ENCODE measurements at places on chromosomes 7 and 10.

- peaks cover 18% of the 10 kb centered on the region for H3K36me3 ChIP-seq
- H3K27me3 ChIP-seq, result peaks cover 6% of the 10 kb centered on the region
- no peak for DNase-seq
- H3K4me3 ChIP-seq, result peak overlapping the region; percentile 22
- peak overlapping the region; percentile 89 for H3K27ac ChIP-seq
Observed at GRCh38 chr10:11335881-11336430, 275.5 kb downstream of the USP6NL start.

DNA sequence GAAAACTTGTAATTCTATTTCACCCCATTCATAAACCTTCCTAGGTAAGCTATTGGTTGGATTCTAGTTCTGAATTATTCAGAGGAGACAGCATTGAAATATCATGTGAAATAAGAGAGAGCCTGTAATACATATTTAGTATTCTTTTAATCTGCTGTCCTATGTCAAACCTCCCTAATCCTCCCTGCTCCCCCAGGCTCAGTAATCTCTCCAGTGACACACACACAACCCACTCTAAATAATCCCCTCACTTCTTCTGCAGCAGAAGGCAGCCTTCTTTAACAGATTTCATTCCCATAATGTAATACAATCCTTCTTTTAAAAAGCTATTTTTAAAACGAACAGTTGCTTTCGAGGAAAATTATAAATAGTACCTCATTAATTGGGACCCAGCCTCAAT, 639.7 kb upstream of the AUTS2 start:
- H3K27ac ChIP-seq, result no peak overlapping the region
- no peak overlapping the region for H3K4me3 ChIP-seq
- H3K27me3 ChIP-seq, result no peaks in the 10 kb centered on the region
- no peaks in the 10 kb centered on the region for H3K36me3 ChIP-seq
- no peaks in the 10 kb centered on the region for H3K4me1 ChIP-seq

DNA sequence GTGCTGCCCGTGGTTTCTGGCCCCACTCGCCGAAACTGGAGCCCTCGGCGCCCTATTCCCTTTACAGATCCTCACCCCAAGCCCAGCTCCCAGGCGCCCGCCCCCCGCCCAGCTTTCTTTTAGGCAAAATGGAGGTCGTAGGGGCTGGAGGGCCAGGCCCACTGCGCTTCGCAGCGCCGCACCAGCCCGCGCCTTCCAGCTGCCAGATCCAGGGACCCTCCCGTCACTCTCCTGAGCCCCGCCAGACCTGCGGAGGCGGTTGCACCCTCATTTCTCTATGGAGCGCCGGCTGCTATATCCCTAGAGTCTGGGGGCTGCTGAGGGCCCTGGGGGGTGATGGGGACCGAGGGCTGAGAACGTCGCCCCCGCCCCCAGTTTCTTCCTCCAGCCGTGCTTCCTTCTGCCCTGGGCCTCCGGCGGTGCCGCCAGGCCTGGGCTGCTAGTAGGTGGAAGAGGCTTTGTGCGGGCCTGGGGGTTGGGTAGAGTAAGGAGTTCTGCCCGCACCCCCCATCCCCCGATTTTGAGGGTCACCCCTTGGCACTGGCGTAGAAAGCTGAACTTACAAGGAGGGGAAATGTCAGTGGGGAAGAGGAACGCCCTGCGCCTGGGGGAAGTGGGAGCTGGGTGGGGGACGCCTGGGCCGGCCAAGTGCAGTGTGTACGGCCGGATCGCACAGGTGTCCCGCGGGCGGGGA, 1.0 kb downstream of the GNB2 start:
- H3K4me3 ChIP-seq, result peak overlapping the region; percentile 96
- H3K27ac ChIP-seq, result peak overlapping the region; percentile 95

DNA sequence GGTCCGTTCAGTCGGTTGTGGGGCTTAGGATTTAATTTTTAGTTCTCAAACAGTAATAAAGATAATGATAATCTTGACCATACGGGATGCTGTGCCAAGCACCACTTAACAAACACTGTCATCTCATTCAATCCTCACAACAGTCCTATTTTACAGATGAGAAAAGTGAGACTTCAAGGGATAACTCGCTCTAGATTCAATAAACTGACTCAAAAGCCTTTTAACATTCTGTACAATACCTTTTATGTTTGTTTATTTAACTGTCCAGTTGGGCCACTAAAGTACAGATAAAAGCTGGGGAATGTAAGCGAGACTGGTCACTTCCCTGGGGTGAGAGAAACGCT, 437 bp upstream of the CFAP69 start:
- peak overlapping the region; percentile 96 for H3K4me3 ChIP-seq
- H3K27ac ChIP-seq, result peak overlapping the region; percentile 2
- H3K36me3 ChIP-seq, result no peaks in the 10 kb centered on the region
- peaks cover 19% of the 10 kb centered on the region for H3K4me1 ChIP-seq

- no peak overlapping the region for H3K4me3 ChIP-seq
- H3K27me3 ChIP-seq, result no peaks in the 10 kb centered on the region
- peaks cover 5% of the 10 kb centered on the region for H3K4me1 ChIP-seq
- H3K27ac ChIP-seq, result no peak overlapping the region
Observed at GRCh38 chr10:77554996-77555397, 82.6 kb downstream of the KCNMA1 start.

GRCh38 chr10:42951486-42952251, 125.2 kb upstream of the RET start:
- DNase-seq, result no peak
- peaks cover 26% of the 10 kb centered on the region for H3K27me3 ChIP-seq
- H3K27ac ChIP-seq, result no peak overlapping the region
- peak overlapping the region; percentile 67 for H3K4me3 ChIP-seq
- no peaks in the 10 kb centered on the region for H3K36me3 ChIP-seq
- H3K4me1 ChIP-seq, result peaks cover 13% of the 10 kb centered on the region

DNA sequence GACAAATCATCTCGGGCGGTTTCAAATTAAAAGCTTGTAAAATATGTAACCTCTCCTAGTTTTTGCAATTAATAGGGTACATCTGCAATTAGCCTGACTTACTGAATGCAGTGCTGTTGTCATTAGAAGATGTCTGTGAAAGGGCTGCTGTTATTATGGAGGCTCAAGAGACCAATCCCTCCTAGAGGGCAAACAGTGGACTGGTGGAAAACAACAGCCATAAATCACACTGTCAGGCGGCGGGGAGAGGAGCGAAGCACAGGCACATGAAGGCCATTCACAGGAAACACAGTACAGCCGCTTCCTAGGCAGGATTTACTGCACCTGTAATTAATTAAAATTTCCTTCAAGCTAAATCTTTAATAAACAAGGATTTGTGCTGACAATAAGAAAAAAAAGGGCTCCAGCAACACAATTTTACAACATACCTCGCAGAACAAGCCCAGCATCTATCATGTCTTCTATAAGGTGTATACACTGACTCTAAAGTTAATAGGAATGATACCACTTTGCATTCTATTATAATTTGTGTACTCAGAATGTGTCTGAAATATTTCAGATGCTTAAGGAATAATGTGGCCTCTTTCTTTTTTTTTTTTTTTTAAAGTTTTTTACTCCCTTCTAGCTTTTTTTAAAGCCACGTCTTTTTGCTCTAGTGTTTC, 50.7 kb downstream of the ERCC6 start:
- no peaks in the 10 kb centered on the region for H3K36me3 ChIP-seq
- no peaks in the 10 kb centered on the region for H3K27me3 ChIP-seq
- H3K4me3 ChIP-seq, result no peak overlapping the region
- DNase-seq, result no peak
- peaks cover 14% of the 10 kb centered on the region for H3K4me1 ChIP-seq
- H3K27ac ChIP-seq, result no peak overlapping the region

DNA sequence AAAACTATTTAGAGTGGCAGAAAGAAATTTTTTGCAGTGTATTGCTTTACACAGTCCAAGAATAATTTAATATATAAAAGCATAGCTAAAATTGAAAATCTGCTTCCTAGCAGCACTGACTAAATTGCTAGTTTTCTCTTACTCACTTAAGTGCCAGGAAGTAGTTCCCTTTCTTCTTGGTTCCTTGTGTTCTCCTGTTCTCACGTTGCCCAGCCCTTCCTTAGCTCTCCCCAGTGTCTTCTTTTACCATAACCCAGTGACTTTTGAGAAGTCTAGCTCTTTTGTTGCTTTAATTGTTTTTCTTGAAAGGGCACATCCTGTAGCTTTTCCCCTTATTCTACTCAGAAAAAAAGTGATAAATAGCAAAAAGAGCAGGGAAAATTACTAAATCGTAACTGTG, 215.5 kb downstream of the THSD7A start:
- no peaks in the 10 kb centered on the region for H3K27me3 ChIP-seq
- no peak overlapping the region for H3K27ac ChIP-seq
- H3K4me3 ChIP-seq, result no peak overlapping the region

DNA sequence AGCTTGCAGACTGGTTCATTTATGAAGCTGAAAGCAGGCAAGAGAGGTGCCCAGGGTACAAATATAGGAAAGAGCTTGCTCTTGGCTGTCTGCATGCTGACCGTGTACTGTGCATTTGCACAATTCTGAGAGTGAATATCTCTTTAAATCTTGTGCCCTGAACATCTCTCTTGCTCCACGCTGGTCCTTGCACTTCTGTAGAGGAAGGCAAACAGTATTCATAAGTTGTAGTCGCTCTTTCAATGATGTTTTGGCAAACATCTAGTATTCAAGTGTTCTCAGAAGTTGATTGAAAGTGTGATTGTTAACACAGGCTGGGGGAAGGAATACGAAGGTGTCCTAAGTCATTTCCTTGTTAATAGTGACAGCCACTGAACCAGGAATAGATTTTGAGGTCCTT, 213.2 kb downstream of the TRIL start:
- no peak for DNase-seq
- peaks cover 46% of the 10 kb centered on the region for H3K4me1 ChIP-seq
- H3K36me3 ChIP-seq, result peaks cover 2% of the 10 kb centered on the region
- no peak overlapping the region for H3K4me3 ChIP-seq
- H3K27ac ChIP-seq, result no peak overlapping the region
- H3K27me3 ChIP-seq, result no peaks in the 10 kb centered on the region

GRCh38 chr7:33700001-33700899, 205.1 kb upstream of the BMPER start:
- H3K4me3 ChIP-seq, result no peak overlapping the region
- H3K27me3 ChIP-seq, result no peaks in the 10 kb centered on the region
- no peak for DNase-seq
- H3K36me3 ChIP-seq, result peaks cover 14% of the 10 kb centered on the region
- no peak overlapping the region for H3K27ac ChIP-seq

GRCh38 chr7:139242741-139243281, 11.8 kb downstream of the UBN2 start:
- no peak for DNase-seq
- H3K4me1 ChIP-seq, result no peaks in the 10 kb centered on the region
- peak overlapping the region; percentile 29 for H3K27ac ChIP-seq

GRCh38 chr10:89255793-89256192, 4.2 kb upstream of the LIPA start:
- H3K4me1 ChIP-seq, result peaks cover 10% of the 10 kb centered on the region
- no peak for DNase-seq
- peaks cover 6% of the 10 kb centered on the region for H3K27me3 ChIP-seq

DNA sequence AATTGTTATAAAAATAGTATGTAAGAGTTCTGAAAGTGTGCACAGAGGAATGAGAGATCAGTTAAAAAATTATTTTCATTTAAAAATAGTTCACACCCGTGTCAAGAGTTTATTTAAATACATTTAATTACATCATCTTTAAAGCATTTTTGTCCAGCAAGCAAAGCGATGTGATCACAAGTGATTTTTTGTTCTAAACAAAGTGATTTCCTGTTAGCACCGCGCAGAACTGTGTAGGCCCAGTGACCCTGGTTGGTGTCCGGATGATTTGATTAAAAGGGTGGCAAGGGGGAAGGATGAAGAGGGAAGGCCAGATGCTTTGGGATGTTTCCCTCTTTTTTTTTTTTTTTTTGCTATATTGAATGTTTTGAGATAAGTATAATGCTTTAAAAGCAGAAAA, 227.8 kb upstream of the PITRM1 start:
- H3K27ac ChIP-seq, result peak overlapping the region; percentile 98
- H3K27me3 ChIP-seq, result no peaks in the 10 kb centered on the region
- no peaks in the 10 kb centered on the region for H3K36me3 ChIP-seq
- peak overlapping the region; percentile 31 for H3K4me3 ChIP-seq

DNA sequence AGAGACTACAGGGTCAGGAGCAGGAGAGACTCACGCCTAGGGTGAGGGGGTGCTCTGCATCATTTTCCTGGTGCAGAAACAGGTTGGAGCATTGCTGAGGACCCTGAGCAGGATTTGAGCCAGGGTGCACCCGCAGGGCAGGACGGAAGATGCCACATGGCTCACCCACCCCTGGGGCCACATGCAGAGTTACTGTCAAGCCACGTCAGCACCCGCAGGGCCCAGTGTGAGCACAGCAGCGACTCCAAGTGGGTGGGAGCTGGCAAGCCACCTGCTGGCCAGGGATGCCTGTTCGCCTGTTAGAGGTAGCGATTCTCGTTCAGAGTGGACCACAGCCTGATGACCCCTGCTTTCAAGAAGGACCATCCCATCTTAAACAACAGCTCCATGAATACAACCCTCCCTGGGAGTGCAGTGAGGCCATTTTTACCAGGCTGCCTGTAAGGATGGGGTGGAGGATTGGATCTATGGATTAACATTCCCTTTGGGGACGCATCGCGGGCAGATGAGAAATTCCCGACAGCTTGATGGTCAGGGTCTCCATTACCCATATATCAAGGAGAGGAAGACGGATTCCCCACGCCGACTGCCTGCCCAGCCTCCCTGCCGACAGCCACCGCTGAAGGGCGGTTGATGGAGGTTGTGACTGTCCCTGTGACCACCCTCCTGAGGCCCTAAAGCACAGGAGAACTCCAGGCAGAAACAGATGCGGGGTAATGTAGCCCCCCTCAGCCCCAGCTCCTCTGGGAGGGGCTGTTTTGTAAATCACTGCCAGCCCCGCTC, 101.1 kb upstream of the RET start:
- no peaks in the 10 kb centered on the region for H3K36me3 ChIP-seq
- peaks cover 7% of the 10 kb centered on the region for H3K4me1 ChIP-seq
- H3K27ac ChIP-seq, result no peak overlapping the region
- H3K4me3 ChIP-seq, result no peak overlapping the region

GRCh38 chr7:7183838-7184463, 1.6 kb downstream of the C1GALT1 start:
- no peak overlapping the region for H3K27ac ChIP-seq
- DNase-seq, result no peak
- peaks cover 18% of the 10 kb centered on the region for H3K4me1 ChIP-seq

DNA sequence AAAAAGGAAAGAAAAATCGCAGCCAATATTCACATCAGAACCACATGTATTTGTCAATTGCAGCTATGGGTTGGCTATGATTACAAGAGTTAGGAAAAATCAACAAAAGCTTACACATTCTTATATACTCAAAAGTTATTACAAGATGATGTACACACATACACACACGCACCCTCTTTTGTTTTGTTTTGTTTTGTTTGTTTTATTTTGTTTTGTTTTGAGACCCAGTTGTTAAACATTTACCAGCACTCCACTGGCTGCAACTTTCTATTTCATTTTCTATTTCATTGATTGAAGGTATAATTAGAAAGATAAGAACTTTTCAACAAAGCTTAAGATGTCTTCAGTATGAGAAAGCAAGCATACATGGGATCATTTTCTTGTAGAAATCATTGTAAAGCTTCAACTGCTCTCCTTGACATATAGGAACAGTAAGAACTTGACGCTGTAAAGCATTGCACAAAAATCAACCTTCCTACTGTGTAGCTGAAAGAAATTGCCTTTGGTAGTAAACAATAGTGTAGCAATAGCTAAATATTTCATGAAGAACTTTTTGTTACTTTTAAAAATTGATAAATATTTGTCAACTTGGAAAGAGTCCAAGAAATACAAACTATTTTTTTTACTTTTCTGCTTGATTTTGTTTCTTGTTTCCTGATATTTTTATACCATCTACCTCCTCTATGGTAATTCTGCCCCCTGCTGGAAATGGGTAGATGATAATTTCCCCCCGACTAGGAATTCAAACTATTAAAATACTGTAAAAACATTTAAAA, 205.9 kb downstream of the MBL2 start:
- peaks cover 30% of the 10 kb centered on the region for H3K27me3 ChIP-seq
- H3K36me3 ChIP-seq, result no peaks in the 10 kb centered on the region
- no peak overlapping the region for H3K27ac ChIP-seq
- H3K4me3 ChIP-seq, result no peak overlapping the region

GRCh38 chr10:35416619-35417312, 80.5 kb downstream of the CCNY start:
- no peak overlapping the region for H3K27ac ChIP-seq
- H3K4me3 ChIP-seq, result peak overlapping the region; percentile 16
- no peak for DNase-seq
- peaks cover 35% of the 10 kb centered on the region for H3K4me1 ChIP-seq
- no peaks in the 10 kb centered on the region for H3K36me3 ChIP-seq

Measured in neural crest cell (in vitro differentiated cells).